ENCODE measurements at places on chromosomes 4 and X. TPM values are rescaled to one million over a fixed set of nuclear protein-coding genes. Genes with fewer than 3 reads are reported as not detected.

DNA sequence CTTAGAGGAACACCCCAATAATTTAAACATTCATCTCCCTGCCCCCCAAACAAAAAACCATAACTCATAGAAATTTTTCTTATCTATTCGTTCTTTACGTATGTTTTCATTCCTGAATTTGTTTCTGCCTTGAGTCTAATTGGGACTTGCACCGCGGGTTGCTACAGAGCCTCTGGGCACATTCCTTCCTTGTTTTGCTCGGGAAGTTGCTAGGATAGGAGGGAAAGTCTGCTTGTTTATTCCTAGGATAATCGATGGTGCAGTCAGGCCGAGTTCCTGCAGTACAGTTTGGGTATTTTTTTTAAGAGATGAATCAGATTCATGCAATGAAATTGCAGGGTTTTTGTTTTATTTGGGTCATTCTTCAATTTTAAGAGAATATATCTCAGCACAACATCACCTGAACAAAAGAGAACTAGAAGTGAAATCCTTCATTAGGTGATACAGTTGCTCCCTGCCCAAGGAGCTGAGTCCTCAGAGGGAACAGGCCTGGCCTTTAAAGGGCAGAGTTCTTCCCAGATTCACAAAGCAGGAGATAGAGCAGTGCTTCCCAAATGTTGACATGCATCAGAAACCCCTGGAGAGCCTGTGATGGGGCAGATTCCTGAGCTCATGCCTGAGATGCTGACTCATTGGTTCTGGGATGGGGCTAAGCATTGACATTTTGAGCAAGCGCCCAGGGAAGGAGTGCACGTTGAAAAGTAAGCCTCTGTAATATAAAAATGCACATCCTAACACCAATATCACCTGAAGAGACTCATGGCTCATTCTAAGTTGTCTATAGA lies 114.9 kb upstream of the FAM9B start:
- no peak overlapping the region for H3K27ac ChIP-seq
- peaks cover 5% of the 10 kb centered on the region for H3K36me3 ChIP-seq

Gene BRS3
- not detected for total RNA-seq

DNA sequence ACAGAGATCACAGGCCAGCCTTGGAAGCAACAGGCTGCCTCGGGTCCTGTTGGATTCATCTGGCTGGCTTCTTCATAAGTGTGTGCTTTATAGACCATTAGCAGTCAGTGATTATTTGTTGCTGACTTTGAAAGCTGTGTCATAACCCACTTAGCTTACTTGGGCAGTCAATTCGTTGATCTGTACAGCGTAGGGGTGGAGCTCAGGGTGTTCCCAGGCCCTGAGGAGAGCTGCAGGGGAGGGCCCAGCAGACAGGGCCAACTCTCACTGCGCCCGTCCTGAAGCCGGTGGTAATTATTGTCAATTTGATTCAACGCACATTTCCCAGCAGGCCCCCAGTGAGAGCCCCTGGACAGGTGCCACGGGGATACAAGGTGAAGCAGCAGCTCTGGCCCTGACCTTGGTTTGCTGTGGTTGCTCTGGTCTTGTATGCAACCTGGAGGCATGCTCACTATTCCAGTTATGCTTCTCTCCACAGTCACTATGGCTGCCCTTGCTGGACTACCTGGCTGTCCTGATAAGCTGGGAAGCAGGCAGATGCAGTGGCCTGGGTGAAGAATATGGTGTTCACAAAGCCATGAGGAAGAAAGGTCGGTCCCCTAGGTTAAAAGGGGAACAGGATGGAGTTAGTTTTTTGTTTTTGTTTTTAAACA lies 40.1 kb upstream of the HMGB3 start:
- H3K27ac ChIP-seq: no peak overlapping the region
- no peaks in the 10 kb centered on the region for H3K4me1 ChIP-seq
- no peaks in the 10 kb centered on the region for H3K27me3 ChIP-seq

- no peaks in the 10 kb centered on the region for H3K36me3 ChIP-seq
- no peak overlapping the region for H3K27ac ChIP-seq
- DNase-seq: no peak
- H3K4me1 ChIP-seq: no peaks in the 10 kb centered on the region
Observed at GRCh38 chr4:1084394-1084793, 29.0 kb downstream of the RNF212 start.

DNA sequence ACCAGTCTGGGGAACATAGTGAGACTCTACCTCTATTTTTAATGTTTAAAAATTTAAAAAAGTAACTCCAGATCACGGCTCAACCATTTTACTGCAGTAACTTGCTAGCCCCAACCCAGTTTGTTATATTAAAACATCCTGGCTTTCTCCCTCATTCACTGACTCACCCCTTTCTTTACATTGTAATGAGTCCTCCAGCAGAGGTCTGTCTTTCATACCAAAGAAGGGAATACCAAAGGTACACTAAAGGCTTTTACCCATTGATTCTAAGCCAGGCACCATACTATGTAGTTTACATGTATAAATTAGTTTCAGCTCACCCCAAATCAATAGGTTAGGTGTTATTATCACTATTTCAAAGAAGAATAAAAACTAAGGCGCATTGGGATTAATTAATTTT lies 286.9 kb downstream of the PACRGL start:
- DNase-seq: no peak
- H3K36me3 ChIP-seq: no peaks in the 10 kb centered on the region

- peaks cover 11% of the 10 kb centered on the region for H3K36me3 ChIP-seq
- H3K27me3 ChIP-seq: no peaks in the 10 kb centered on the region
- no peak for DNase-seq
- no peak overlapping the region for H3K4me3 ChIP-seq
Observed at GRCh38 chr4:80486603-80487002, 151.1 kb downstream of the CFAP299 start.

Gene NLRP2B
- not detected for total RNA-seq

GRCh38 chrX:109732017-109732801 lies 848 bp downstream of the ACSL4 start:
- peak overlapping the region; percentile 95 for H3K27ac ChIP-seq
- H3K4me3 ChIP-seq: peak overlapping the region; percentile 90
- H3K27me3 ChIP-seq: no peaks in the 10 kb centered on the region
- H3K4me1 ChIP-seq: peaks cover 34% of the 10 kb centered on the region

- no peaks in the 10 kb centered on the region for H3K36me3 ChIP-seq
- DNase-seq: no peak
- H3K4me3 ChIP-seq: no peak overlapping the region
- no peaks in the 10 kb centered on the region for H3K27me3 ChIP-seq
Observed at GRCh38 chr4:5511791-5512190, 196.6 kb downstream of the EVC2 start.

DNA sequence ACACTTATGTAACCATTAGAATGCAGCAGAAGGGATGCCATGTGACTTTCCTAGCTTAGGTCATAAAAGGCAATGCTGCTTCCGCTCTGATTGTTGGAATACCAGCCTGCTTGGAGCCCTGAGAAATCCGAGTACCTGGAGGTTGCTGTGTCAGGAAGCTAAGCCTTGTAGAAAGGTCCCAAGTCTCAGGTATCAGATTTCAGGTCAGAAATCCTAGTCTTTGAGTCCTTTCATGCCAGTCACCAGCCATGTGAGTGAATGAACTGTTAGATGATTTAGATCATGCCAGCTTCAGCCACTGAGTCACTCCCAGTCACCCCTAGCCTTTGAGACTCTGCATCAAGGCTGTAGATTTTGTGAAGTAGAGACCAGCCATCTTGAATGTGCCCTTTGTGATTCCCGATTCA lies 23.5 kb downstream of the RAP1GDS1 start:
- H3K4me3 ChIP-seq: no peak overlapping the region
- no peak overlapping the region for H3K27ac ChIP-seq
- H3K27me3 ChIP-seq: no peaks in the 10 kb centered on the region
- H3K36me3 ChIP-seq: peaks cover 24% of the 10 kb centered on the region
- peaks cover 33% of the 10 kb centered on the region for H3K4me1 ChIP-seq
- DNase-seq: no peak

Gene PAGE2
- not detected for total RNA-seq

Gene BMP3
- total RNA-seq: not detected

GRCh38 chr4:187504974-187505797 lies 490.4 kb upstream of the ZFP42 start:
- H3K27ac ChIP-seq: no peak overlapping the region
- no peaks in the 10 kb centered on the region for H3K27me3 ChIP-seq
- no peaks in the 10 kb centered on the region for H3K36me3 ChIP-seq
- DNase-seq: no peak
- H3K4me1 ChIP-seq: no peaks in the 10 kb centered on the region
- H3K4me3 ChIP-seq: no peak overlapping the region

DNA sequence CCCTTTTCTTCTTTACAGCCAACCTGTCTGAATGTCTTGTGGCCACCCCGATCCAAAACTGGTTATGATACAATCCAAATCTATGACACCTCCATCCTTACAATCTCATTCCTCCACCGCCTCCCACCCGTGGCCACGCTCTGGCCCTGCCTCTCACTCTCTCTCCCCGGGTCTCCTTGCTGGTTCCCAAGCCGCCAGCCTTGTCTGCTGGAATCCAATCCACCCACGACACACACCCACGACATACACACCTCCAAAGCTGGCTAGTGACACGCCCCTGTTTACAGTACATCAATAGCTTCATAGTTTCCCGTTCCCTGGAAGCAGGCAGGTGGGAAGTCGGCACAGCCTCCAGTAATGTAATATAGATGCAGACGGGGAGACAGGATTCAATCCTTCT lies 99.0 kb downstream of the WFS1 start:
- no peak for DNase-seq
- H3K4me3 ChIP-seq: no peak overlapping the region
- no peak overlapping the region for H3K27ac ChIP-seq
- no peaks in the 10 kb centered on the region for H3K4me1 ChIP-seq

DNA sequence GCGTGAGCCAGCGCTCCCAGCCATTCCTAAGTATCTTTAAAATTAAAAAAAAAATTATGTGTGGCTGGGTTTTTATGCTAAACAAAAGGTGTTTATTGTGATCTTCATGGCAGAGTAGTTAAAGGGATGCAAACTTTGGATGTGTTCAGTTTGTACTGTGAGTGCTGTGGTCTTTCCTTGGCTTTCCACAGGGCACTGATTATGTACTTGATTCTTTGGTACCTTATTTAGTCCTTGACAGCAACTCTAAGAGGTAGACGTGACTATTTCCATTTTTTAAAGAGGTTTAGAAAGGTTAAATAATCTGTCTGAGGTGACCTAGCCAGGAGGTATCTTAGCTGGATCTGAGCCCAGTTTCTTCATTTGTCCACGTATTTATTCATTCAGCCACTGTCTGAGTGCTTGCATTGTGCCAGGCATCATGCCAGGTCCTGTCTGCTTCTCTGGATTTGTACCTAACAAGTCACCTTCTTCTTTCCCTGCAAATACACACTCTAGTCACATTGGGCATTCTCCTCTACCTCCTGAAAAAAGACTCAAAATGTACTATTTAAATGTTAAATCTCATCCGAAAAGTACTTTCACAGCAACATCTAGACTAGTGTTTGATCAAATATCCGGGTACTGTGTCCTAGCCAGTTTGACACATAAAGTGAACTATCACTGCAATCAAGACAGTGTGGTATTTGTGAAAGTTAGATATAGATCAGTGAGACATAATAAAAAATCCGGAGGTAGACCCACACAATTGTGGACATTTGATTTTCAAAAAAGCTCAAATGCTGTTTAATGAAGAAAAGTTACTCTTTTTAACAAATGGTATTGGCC lies 31.5 kb downstream of the WWC2 start:
- H3K27me3 ChIP-seq: no peaks in the 10 kb centered on the region
- DNase-seq: no peak
- no peak overlapping the region for H3K4me3 ChIP-seq
- no peaks in the 10 kb centered on the region for H3K4me1 ChIP-seq

- no peak overlapping the region for H3K4me3 ChIP-seq
- H3K4me1 ChIP-seq: no peaks in the 10 kb centered on the region
- no peak for DNase-seq
- H3K27ac ChIP-seq: no peak overlapping the region
- H3K36me3 ChIP-seq: no peaks in the 10 kb centered on the region
- no peaks in the 10 kb centered on the region for H3K27me3 ChIP-seq
Observed at GRCh38 chr4:74072739-74073138, 26.3 kb downstream of the CXCL2 start.

Gene COL4A5
- total RNA-seq: not detected

GRCh38 chr4:25863347-25863784 lies 578 bp upstream of the SEL1L3 start:
- peaks cover 21% of the 10 kb centered on the region for H3K36me3 ChIP-seq
- H3K27me3 ChIP-seq: no peaks in the 10 kb centered on the region
- H3K4me3 ChIP-seq: peak overlapping the region; percentile 71
- peaks cover 38% of the 10 kb centered on the region for H3K4me1 ChIP-seq

GRCh38 chrX:118350706-118351105 lies 4.8 kb downstream of the WDR44 start:
- peaks cover 6% of the 10 kb centered on the region for H3K36me3 ChIP-seq
- no peak for DNase-seq
- peaks cover 54% of the 10 kb centered on the region for H3K4me1 ChIP-seq
- H3K27me3 ChIP-seq: no peaks in the 10 kb centered on the region
- peak overlapping the region; percentile 71 for H3K27ac ChIP-seq

DNA sequence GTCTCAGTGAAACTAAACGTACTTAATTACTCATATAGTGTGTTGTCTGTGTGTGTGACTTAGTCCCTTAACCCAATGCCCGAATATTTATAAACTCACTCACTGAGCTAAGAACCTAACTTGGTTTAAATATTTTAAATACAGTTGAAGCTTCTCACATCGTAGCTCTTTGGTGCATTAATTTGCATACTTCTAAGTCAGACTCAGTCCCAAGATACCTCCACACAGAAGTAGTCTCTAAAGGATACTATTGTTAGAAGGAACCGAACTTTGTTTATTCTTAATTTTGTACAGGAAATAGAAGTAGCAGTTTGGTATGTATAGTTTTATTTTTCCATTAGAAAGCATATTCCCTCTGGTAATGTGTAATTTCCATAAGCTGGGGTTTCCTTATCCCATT lies 54.0 kb upstream of the NKAP start:
- DNase-seq: no peak
- peaks cover 10% of the 10 kb centered on the region for H3K4me1 ChIP-seq
- no peak overlapping the region for H3K4me3 ChIP-seq

GRCh38 chr4:113222471-113222870 lies 173.0 kb downstream of the ANK2 start:
- no peak overlapping the region for H3K27ac ChIP-seq
- no peak overlapping the region for H3K4me3 ChIP-seq
- no peak for DNase-seq
- H3K27me3 ChIP-seq: no peaks in the 10 kb centered on the region
- no peaks in the 10 kb centered on the region for H3K36me3 ChIP-seq

Gene GAGE2A
- total RNA-seq: not detected

DNA sequence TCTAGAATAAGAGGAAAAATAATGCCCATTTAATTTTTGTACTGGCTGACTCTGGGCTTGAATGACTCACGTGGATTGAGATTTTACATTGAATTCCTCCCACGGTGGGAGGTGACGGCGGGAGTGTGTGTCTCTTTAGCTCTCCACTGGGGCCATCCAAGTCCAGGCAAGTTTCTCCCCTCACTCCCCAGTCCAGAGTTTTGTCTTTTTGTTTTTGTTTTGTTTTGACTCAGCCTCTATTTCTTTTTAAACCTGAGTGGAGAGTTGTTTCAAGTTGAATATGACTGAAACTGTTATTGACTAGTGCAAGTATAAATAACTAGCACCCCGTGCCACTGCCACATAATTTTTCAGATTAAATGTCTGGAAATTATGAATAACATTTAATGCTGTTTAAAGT lies 13.6 kb downstream of the CHST7 start:
- peaks cover 9% of the 10 kb centered on the region for H3K36me3 ChIP-seq
- peaks cover 30% of the 10 kb centered on the region for H3K4me1 ChIP-seq
- peak overlapping the region; percentile 61 for H3K27ac ChIP-seq
- no peak for DNase-seq
- no peak overlapping the region for H3K4me3 ChIP-seq
- no peaks in the 10 kb centered on the region for H3K27me3 ChIP-seq

Measured in activated CD8-positive, alpha-beta T cell treated with anti-CD3 and anti-CD28 coated beads, Interleukin-2, amount 10 ng/mL, durations not matched to agents 7 days and 5 days (primary cell).